Type B pancreatic cell (in vitro differentiated cells): ENCODE measurements at places on chromosomes 16 and 17.

GRCh38 chr17:51354936-51355335 lies 94.6 kb downstream of the UTP18 start:
- no peak for DNase-seq
- no peak overlapping the region for H3K4me3 ChIP-seq
- no peak overlapping the region for H3K27ac ChIP-seq
- no peaks in the 10 kb centered on the region for H3K36me3 ChIP-seq

DNA sequence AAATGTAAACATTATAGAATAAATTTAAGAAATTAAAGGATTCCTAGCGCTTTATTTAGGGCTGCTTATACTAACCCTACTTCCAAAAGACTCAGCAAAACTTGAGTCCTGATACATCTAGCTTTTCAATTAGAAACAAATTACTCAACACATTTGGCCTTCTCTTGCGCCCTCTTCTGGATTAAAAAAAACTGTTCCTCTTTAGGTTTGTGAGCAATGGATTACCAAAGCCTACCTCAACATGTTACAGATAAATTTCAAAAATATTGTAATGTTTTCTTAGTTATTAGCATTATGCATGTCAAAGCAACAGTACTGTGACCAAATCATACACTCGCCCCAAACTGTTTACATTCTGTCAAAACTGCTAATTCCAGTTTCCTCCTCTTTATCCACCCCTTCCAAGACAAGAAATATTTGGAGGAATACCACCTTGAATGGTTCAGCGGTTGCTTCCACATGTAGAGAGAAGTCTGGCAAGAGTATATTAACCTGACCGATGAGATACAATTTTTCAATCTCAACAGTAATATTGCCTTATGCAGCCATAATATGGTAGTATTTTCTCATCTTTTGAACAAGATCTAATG lies 2.7 kb downstream of the NUFIP2 start:
- peak overlapping the region; percentile 93 for H3K4me3 ChIP-seq
- H3K27me3 ChIP-seq, result peaks cover 3% of the 10 kb centered on the region
- H3K36me3 ChIP-seq, result peaks cover 27% of the 10 kb centered on the region
- DNase-seq, result no peak

DNA sequence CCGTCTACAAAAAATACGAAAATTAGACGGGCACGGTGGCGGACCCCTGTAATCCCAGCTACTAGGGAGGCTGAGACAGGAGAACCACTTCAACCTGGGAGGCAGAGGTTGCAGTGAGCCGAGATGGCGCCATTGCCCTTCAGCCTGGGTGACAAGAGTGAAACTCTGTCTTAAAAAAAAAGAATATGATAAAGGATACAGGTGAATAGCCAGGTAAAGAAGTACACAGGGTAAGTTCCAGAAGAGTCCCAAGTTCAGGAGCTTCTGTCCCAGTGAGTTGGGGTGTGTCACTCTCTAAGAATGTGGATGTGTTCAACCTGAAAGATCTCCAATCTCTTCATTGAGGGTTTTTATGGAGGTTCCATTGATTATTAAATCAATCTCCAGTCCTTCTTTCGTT lies 6.8 kb downstream of the TMC5 start:
- no peaks in the 10 kb centered on the region for H3K27me3 ChIP-seq
- no peak overlapping the region for H3K4me3 ChIP-seq
- no peaks in the 10 kb centered on the region for H3K4me1 ChIP-seq
- no peak for DNase-seq
- H3K36me3 ChIP-seq, result no peaks in the 10 kb centered on the region

DNA sequence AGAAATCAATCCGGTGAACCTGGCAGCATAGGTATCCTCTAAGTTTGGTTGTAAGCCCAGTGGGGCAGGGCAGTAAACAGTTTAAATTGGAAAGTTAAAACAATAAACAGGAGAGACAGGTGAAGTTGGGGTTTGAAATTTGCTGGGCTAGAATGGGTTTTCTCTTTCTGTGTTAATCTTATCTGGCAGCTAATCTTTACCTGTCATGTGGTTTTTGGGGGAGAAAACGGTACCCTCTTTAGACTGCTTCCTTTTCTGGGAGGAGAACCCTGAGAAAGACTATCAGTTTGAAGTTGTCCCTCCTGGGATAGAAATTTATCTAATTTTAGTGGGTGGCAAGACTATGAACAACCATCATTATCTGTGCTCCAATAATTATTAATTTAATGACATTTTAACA lies 24.0 kb downstream of the CDH13 start:
- no peak overlapping the region for H3K4me3 ChIP-seq
- H3K27me3 ChIP-seq, result peaks cover 9% of the 10 kb centered on the region
- no peak overlapping the region for H3K27ac ChIP-seq
- DNase-seq, result no peak
- no peaks in the 10 kb centered on the region for H3K36me3 ChIP-seq

GRCh38 chr17:2106308-2106955 lies 51.5 kb downstream of the HIC1 start:
- H3K4me1 ChIP-seq, result peaks cover 38% of the 10 kb centered on the region
- no peaks in the 10 kb centered on the region for H3K27me3 ChIP-seq
- DNase-seq, result no peak
- H3K4me3 ChIP-seq, result no peak overlapping the region
- H3K27ac ChIP-seq, result peak overlapping the region; percentile 24

DNA sequence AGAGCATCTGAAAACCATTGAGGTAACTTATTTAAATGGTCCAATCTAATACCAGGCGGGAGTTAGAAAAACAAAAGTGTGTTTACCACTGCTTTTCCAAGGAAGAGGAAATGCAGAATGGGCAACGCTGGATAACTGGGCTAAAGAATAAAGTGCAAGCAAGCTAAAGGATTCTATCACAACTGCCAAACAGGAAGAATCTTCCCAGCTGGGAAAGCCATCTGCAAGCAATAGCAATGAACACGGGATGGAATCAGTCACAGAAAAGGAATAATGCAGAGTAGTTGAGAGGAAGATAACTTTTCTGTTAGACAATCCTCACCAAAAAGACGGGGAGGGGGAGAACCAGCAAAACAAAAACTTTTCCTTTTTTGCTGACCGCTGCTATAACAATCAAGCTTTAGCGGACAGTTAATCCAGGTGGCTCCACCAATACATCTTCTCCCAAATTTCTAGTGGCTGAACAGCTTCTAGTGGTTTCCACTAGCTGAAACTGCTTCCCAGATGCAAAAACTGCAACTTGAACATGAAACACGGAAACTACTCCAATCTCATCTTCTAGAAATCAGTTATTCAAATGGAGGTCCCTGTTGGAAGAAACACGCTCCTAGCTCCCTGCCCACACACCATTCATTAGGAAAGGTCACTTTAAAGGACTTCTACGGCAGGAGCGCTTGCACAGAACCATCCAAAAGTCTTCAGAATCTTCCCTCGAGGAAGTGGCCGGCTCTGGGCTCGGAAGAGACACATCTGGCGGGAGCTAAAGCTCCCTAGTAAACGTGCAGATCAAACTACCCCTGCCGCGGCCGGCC lies 929 bp downstream of the TMEM11 start:
- peaks cover 38% of the 10 kb centered on the region for H3K4me1 ChIP-seq
- peaks cover 3% of the 10 kb centered on the region for H3K36me3 ChIP-seq
- peak overlapping the region; percentile 88 for H3K27ac ChIP-seq
- DNase-seq, result no peak
- H3K4me3 ChIP-seq, result peak overlapping the region; percentile 98

- H3K27me3 ChIP-seq, result no peaks in the 10 kb centered on the region
- no peak for DNase-seq
- H3K4me3 ChIP-seq, result peak overlapping the region; percentile 99
- H3K36me3 ChIP-seq, result no peaks in the 10 kb centered on the region
- H3K4me1 ChIP-seq, result peaks cover 36% of the 10 kb centered on the region
- peak overlapping the region; percentile 100 for H3K27ac ChIP-seq
These were observed 1.9 kb downstream of the MNT start for GRCh38 chr17:2398655-2399571.

DNA sequence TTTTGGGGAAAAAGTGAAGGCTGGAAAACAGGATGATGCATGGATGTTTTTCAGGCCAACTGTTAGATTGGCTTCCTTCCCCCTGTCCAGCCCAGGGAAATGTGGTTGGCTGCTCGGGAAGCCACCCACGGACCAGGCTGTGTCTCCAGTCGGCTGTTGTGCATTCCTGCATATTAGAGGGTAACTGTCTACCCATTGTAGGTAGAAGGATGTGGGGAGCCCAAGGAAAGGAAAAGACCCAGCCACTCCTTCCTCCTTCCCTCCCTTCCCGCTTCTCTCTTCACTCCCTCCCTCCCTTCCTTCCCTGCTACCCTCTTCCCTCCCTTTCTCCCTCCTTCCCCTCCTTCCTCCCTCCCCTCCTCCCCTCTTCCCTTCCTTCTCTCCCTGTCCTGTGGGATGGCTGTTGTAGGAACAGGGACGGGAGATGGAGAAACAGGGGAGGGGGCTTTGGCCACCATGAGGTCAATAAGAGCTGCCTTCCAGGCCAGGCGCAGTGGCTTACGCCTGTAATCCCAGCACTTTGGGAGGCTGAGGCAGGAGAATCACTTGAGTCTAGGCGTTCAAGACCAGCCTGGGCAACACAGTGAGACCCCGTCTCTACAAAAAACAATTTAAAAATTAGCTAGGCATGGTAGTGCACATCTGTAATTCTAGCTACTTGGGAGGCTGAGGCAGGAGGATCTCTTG lies 16.9 kb downstream of the SYT17 start:
- no peak overlapping the region for H3K27ac ChIP-seq
- peaks cover 4% of the 10 kb centered on the region for H3K4me1 ChIP-seq
- DNase-seq, result no peak
- H3K27me3 ChIP-seq, result no peaks in the 10 kb centered on the region
- no peak overlapping the region for H3K4me3 ChIP-seq

GRCh38 chr17:80969030-80969673 lies 22.5 kb upstream of the CHMP6 start:
- no peak overlapping the region for H3K4me3 ChIP-seq
- no peaks in the 10 kb centered on the region for H3K36me3 ChIP-seq
- no peak overlapping the region for H3K27ac ChIP-seq
- peaks cover 4% of the 10 kb centered on the region for H3K27me3 ChIP-seq

- peaks cover 7% of the 10 kb centered on the region for H3K4me1 ChIP-seq
- no peak for DNase-seq
- H3K4me3 ChIP-seq, result no peak overlapping the region
- H3K27me3 ChIP-seq, result peaks cover 100% of the 10 kb centered on the region
- H3K36me3 ChIP-seq, result no peaks in the 10 kb centered on the region
These were observed 2.2 kb downstream of the HOXB13 start for GRCh38 chr17:48726114-48726915.

DNA sequence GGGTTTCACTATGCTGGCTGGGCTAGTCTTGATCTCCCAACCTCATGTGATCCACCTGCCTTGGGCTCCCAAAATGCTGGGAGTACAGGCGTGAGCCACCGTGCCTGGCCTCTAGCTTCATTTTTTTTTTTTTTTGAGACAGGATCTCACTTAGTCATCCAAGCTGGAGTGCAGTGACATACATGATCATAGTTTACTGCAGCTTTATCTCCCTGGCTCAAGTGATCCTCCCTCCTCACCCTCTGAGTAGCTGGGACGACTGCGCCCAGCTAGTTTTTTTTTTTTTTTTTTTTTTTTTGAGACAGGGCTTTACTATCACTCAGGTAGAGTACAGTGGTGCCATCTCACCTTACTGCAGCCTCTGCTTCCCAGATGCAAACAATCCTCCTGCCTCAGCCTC lies 9.7 kb downstream of the RPA1 start:
- no peak overlapping the region for H3K27ac ChIP-seq
- no peaks in the 10 kb centered on the region for H3K27me3 ChIP-seq
- no peak overlapping the region for H3K4me3 ChIP-seq
- no peaks in the 10 kb centered on the region for H3K4me1 ChIP-seq
- peaks cover 9% of the 10 kb centered on the region for H3K36me3 ChIP-seq

DNA sequence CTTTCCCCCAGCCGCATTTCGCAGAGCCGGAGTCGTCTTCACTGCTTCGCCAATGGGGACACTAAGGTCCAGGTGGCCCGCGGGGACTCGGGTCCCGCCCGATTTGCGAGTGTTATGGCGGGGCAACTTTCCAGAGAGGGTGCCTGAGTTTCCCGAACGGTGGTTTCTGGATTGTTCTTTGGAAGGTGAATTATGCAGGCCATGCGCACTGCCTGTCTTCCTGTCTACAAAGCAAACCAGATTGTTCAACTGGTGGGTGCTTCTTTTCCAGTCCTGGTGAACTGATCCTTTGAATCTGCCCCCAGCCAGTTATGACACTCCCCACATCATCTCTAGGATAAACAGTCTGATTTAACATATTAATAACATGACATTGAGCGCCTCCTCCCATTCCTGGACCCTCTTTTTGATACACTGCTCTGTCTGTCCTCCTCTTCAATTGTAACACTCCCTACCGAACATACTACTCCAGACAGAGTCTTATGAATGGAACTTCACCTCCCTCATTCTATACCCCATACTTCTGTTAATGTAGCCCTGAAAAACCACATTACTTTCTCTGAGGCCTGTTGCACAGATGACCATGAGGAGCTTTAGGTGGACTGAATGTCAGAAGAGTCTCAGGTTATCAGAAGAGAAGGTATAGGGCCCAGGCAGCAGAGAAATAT lies 159.0 kb downstream of the RAB11FIP4 start:
- peaks cover 9% of the 10 kb centered on the region for H3K27me3 ChIP-seq
- peak overlapping the region; percentile 85 for H3K4me3 ChIP-seq
- peaks cover 6% of the 10 kb centered on the region for H3K4me1 ChIP-seq

DNA sequence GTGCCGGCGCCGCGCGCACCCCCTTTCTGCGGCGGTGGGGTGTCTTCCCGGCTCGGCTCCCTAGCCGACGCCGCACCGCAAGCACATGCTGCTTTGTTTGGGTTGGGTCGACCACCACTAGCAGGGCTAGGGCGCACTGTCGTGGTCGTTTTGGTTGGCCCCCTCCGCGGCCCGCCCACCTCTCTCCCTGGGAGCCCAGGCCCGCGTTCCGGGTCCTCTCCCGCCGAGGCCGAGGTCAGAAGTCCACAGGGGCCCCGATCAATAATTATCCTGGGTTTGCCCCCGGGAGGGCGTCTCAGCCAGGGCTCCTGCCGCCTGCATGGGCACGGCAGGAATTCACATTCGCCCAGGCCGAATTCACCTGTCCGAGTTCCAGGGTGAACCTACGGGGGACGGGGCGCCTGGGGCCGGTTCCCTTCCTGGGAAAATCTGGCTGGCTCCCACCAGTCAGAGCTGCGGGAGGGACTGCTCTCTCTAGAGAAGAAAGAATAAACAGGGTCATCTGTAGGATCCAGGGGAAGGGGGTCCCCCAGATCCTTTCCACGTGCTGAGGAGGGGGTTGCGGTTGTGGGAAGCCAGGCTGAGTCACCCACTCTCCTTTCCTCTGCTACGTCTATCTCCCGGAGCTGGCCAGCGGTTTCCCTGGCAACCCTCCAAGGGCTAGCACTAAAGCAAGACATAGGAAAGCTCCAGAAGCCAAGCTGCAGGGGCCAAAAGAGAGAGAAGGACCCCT lies 584 bp upstream of the STAT5B start:
- peak overlapping the region; percentile 81 for H3K4me3 ChIP-seq
- H3K27ac ChIP-seq, result peak overlapping the region; percentile 80
- peak; percentile 72 for DNase-seq
- H3K27me3 ChIP-seq, result no peaks in the 10 kb centered on the region
- H3K4me1 ChIP-seq, result peaks cover 38% of the 10 kb centered on the region
- no peaks in the 10 kb centered on the region for H3K36me3 ChIP-seq
